ENCODE measurements at places on chromosomes 13 and 19.

DNA sequence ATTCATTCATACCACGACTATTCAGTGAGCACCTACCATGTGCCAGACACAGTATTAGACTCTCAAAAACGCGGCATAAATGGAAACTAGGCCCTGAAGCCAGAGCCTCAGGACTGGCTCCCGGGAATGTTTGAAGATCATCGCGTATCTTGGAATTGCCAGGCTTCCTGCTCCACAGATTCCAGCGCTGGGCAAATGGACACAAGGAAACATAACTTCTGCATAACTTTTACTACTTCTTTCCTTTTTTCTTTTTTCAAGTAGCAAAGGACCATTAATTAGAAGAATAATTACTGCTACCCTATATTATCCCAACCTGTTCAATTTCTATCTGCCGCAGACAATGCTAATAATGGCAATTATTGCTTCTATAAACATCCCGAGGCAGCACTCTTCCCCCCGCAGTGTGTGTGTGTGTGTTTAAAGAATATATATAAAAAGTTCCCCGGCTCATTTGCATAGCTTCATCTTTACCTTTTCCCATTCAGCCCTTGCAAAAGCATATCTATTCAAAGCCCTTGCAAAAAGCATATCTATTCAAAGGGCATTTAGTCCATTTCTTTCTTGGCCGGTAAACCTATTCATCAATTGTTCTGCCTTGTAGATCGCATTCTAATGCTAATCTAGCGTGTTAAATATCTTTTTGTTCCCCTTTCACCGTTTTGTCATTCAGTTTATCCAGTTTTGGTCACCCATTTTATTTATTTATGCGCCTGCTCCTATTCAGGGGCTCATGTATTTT, 6.1 kb downstream of the SOX21 start:
- no peak for DNase-seq

- DNase-seq = no peak
These were observed 365.1 kb downstream of the DNAJC15 start for GRCh38 chr13:43388282-43389034.

DNA sequence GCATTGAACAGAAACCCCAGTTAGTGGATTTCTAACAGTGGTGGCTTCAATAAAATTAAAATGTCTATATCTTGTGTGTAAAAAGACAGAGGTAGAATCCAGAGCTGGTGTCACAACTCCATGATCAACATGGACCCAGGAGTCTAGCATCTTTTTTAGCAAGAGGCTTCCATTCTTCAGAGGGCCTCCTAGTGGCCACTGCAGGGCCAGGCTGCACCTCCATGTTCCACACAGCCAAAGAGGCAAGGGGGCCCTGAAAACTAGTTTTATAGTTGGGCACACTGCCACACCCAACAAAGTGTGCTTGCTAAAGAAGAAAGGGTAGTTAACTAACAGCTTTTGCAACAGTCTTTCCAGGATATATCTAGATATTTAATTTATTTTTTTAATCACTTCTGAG, 12.9 kb downstream of the N4BP2L1 start:
- DNase-seq = peak; percentile 8

DNA sequence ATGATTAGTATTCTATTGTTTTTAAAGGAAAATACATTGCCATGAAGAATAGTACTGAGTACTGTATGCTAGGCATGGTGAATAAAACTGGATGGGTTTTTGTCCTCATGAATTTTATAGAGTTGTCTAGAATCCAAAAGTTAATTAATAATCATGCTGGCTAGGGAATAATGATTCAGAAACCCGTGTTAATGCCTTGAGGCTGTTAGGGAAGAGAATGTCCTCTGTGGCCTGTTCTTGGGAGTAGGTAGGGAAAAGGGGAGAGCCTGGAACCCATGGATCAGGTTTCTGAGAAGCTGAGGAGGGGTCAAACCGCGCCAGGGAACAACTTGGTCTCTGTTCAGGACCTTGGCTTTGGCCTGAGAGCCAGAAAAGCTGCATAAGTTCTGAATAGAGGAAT, 1376.3 kb upstream of the SLC10A2 start:
- DNase-seq = no peak

DNA sequence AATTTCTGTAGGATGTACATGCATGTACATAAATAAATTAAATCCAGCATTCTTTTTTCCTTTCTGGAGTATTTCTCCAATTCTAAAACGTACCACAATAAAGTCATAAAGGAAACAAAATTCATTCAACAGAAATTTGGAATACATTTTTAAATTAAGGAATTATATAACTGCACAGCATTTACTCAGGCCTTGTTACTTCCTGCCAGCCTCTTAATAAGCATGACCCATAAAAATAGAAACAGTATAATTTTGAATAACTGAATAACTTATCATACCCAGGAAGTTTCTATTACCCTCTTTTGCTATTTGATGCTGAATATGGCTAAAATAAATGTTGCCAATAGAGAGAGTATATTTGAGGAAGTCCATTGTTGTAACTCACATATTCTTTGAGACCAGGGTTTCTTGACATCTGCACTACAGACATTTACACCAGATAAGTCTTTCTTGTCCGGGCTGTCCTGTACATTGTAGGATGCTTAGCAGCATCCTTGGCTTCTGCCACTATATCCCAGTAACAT, 178.2 kb downstream of the KLF12 start:
- DNase-seq = peak; percentile 23

DNA sequence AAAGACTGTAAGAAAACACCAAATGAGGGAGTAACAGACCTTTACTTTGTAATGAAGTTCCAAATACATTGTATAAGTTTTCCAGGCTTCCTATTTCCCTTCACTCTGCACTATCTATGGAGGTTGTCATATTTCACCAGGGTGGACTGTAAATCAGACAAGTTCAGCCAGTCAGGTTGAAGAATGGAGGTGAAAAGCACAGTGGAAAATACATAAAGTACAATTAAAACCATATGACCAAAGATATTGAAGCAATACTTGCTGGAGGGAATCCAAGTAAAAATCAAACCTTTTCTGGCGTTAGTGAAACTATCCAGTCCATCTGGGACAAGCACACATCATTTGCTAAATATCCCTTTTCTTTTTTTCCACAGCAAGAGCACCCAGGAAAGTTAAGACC, 3.2 kb downstream of the LHFPL6 start:
- no peak for DNase-seq

- no peak for DNase-seq
These were observed 27.6 kb downstream of the EDNRB start for GRCh38 chr13:77891041-77891440.

- DNase-seq = no peak
These were observed 66.6 kb downstream of the GADD45B start for GRCh38 chr19:2542341-2543069.

GRCh38 chr13:102569488-102569887, 27.3 kb upstream of the TPP2 start:
- DNase-seq = no peak

- DNase-seq = no peak
These were observed 10.3 kb downstream of the IL17D start for GRCh38 chr13:20713751-20714150.

DNA sequence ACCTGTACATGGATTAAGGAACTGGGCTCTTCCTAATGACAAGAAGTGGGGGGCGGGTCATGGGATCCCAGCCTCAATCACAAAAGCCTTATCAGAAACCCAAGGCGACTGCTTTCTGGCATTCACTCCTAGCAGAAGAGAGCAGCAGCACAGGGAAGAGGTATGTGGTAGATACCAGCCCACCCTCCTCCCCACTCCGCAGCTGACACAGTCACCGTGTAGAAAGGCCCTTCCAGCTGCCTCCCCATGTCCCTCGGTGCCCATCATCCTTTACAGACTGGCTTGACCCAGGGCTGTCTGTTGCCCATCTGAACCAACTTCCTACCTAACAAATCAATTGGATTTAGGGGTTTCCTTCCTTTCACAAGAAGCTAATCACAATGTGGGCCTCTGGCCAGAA, 3.1 kb upstream of the DHRS12 start:
- no peak for DNase-seq

DNA sequence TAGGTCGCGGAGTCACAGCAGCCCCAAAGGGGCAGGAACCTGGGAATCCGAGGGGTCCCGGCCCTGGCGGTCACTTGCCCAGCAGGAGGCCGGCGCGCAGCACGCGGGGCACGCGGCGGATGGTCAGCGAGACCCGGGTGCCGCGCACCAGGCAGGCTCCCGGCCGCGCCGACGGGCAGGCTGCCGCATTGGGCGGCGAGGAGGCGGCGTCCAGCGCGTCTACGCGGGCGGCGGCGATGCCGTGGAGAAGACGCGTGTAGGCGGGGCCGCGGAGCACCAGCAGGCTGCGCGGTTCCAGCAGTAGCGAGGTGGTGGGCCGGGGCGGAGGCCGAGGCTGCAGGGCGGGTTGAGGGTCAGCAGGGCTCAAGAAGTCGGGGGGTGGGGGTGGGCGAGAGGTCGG, 607 bp upstream of the SYNE4 start:
- peak; percentile 51 for DNase-seq

DNA sequence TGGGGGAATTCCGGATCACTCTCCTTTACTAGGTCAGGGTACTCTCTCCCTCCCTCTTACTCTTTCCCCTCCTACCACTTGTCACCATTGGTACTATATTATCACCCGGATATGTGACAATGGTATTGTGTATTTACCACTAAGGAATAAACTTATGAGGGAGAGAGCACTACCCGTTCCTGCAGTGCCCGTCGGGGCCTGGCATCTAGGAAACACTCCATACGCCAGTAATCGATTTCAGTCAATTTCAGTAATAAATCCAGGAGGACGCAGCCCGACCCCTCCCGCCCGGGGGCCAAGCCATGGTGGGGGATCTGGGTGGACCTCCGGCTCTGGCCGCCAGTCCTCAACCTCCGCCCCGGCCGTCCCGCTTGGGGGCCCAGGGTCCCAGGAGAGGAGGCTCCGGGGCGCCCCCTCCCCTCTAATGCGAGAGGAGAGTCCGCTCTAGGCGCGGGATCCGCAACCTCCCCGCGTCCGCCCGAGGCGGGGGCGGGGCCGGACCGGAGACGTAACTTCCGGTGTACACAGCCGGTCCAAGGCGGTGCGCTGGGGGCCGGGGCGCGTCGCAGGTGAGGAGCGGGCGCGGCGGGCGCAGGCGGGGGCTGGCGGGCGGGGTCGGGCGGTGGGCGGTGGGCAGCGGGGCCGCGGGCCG, at the start of gene GARRE1:
TSS of gene GARRE1 (plus strand) at position 509 of the 652 bp plus-strand sequence. CDS start 45,920 bp downstream, outside the sequence.
- peak; percentile 85 for DNase-seq

DNA sequence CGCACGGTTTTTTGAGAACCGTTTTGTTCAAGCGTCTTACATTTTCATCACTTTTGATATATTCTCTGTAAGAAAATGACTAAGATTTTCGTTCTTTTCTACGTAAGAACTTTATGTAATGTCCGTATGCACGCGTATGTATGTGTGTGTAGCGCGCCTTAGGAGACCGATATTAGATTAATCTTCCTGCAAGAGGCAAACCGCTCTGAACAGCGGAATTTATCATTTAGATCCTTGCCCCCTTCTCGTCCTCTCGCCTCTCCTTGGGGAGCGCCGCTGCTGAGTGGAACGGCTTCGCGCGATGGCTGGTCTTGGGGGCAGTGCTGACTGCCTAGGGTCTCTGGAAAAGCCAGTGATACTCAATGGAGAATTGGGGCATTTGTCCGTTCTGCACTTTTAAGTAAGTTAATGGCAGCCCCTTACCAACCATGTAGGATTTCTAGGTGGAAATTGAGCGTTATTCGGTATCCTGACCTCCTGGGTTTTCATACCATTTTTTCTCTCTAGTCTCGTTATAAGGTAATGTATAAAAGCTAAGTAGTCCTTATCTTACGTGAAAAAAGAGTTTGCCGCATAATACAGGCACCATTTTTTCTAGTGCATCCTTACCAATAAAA, 4.7 kb downstream of the MAB21L1 start:
- no peak for DNase-seq
